ENCODE measurements at places on chromosomes 1 and 21.

DNA sequence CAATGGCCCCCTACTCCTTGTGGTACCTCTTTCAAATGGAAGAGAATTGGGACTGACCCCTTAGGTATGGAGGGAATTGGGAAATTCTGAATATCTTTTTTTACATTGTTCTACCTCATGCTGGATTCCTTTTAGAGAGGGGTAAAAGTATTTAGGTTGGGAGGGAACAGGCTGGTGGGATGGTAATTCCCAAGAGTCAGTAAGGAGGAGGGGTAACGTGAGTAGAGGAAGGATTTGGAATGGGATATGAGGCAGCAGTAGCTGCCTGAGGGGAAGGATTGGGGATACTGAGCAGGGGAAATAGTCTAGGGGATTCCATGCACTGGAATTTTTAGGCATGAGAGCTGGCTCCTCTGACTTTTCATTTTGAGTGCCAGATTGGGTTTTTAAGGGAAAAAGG, 3.8 kb upstream of the AADACL3 start:
- DNase-seq = no peak

- no peak for DNase-seq
Measured at GRCh38 chr1:209341146-209341545, 242.4 kb upstream of the CAMK1G start.

GRCh38 chr1:8512504-8512903, 194.6 kb downstream of the SLC45A1 start:
- no peak for DNase-seq

GRCh38 chr1:29743264-29743663, 506.9 kb downstream of the PTPRU start:
- DNase-seq = no peak

DNA sequence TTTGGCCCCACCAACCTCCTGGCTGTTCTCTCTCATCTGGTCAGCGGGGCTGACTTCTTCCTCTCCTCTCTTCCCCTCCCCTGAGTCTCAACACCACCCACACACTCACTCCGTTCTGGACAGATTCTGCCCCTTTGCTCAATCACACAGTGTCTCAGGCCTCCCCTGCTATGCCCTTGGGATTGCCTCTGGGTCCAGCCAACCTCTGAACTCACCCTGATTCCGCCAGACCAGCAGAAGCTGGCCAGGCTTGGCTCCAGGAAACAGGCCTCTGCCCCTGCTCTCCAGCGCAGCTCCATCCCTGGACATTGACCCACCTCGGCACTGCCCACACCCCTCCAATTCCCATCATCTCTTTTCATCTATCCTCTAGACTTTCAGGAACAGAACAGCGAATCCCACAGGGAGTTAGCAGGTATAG, 22.1 kb downstream of the AHDC1 start:
- DNase-seq = no peak

DNA sequence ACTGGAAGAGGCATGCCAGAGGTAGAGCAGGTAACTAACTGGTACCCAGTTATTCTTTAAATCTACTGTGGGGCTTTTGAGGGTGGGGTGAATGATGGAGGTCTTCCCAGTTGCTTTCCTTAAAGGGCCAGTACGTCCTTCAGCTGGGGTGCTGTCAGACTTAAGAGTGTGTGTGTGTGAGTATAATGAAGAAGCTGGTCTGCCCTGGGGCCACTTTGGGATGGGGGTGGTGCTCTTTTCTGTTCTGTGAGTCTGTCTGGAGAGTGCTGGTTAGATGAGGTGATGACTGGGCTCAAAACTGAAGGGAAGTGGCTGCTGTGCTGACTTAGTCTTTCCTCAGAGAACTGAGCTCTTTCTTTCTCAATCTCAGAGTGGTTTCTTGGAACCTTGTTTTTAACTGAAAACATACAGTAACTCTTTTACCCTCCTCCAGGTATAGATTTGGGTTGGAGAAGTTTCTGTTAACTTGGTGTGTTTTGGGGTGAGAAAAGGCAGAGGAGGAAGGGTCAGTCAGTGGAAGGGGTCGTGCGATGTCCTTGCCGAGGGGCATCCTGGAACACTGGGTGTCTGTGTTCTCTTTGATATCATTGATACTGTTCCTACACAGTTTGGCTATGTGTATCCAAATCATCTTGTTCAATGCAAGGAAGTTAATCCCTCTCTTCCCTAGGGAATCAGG, 746 bp downstream of the MACF1 start:
- DNase-seq = no peak

DNA sequence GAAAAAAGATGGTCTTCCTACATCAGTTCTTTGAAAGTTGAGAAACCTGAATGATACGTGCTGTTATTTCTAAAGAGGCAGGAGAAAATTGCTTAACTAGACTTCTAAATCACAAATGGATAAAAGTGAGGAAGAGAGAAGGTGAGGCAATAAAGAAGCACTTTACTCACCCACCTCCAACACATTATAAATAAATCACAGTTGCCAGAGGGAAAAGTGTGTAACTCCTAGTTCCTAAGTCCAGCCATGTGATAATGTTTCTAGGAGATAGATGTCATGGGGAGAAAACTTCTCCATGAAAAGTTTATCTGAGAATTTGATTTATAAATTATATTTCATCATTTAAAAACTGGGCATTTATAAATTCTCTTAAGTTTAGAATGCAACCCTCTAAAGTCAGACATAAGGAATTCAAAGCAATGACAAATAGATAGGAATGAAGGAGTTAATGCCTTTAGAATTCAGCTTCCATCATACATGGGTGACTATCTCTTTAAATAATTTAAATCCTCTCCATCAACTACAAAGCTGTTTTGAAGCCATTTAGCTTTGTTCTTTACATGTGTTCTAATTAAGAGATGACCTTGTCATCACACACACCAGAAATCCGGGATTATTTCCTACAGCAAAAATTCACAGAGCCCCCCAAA, 60.0 kb downstream of the NRIP1 start:
- no peak for DNase-seq

DNA sequence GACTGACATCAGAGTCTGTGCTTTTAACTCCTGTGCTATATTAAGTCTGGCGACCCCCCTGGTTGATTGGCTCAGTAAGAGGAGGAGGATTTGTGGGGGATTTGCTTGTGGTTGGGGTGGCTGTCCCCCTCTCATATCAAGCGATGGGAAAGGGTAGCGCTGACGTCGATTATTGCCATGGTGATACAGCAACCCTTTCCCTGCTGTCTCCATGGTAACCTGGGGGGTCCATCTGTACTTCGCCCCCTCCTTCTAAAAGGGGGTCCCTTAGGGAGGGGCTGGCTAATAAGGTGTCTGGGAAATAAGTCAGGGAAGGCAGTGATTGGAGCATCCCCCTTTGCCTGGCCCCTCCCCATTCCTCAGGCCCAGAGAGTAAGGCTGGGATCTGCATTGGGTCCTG, 4.7 kb downstream of the FAM229A start:
- no peak for DNase-seq

DNA sequence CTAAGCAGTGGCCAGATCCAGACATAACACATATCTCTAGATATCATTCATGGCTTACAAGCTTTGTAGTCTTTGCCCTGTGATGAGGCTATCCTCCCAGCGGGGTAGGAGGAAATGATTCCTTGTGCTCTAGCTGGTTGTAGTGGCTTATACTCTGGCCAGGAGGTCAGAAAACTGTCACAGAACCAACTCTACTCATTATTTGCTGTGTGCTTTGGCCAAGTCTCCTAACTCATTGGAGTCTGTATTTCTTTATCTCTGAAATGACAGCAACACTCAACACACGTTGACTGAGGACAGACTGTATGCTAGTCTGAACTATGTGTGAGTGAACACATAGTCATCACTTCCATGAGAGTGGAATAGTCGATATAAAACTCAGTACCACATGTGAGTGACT, 116.7 kb upstream of the F3 start:
- no peak for DNase-seq

GRCh38 chr1:26097696-26098095, 13.9 kb upstream of the PDIK1L start:
- DNase-seq = no peak

DNA sequence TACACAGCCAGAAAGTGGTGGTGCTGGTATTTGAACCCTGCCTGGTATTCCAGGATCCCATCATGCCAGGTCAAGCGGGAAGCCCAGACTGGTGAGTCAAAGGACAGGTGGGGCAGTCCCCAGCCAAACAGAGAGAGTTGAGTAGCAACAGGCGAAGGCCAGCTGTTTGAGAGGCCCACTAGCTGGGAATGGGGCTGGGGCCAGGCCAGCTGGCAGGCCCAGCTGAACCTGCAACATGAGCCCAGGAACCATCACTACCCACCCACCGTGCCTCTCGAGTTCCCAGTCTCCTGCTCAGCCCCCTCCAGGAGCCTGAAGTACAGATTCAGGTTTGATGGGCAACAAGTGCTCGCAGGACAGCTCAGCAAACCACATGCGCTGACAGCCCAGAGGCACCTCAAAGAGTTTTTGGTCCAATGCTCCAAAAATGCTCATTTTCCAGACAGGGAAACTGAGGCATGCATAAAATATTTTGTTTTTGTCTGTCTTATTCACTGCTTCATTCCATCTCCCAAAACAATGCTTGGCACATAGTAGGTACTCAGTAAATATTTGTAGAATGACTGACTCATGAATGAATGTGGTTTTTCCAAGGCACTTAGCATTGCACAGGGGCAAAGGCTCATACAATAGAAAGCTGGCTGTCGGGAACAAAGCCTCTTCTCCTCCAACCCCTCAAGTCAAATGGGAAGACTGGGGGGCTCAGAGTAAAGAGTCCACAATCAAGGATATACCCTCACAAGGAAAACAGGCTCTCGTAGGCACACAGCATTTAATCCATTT, 42.5 kb upstream of the CLIC4 start:
- DNase-seq = no peak

DNA sequence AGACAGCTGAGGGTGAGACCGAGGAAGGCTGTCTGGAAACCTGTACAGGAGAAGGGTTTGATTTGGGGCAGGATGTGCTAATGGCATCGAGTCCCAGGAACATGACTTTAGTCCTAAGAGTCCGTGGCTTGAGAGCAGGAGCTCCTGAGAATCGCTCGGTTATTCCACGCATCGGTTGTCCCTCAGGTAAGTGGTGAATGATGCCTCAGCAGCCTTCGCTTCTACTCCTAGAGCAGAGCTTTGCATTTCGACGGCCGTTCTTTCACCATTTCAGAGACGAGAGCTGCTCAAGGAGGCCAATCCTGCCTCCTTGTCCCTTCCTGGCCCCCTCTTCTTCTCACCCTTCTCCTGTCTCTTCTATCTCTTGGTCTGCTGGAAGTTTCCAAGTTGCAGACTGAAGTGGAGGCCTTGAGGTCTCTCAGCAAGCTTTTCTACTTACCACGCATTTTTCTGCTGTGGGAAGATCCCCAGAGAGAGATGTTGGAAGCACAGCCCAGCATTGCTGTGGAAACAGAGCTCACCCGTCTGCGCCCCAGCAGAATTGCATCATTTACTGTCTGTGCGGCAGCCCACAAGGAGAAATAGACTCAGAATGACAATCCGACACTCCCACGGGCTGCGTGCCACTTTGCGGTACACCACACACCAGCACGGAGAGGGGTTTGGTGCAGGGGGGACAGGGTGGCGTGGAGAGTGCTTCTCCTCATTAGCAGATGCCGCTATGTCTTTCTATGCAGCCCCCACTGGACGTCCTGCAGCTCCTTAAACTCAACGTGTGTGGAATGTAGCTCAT, 270.7 kb upstream of the C1orf174 start:
- no peak for DNase-seq

GRCh38 chr1:108816049-108816893, 40.6 kb downstream of the AKNAD1 start:
- DNase-seq = no peak

DNA sequence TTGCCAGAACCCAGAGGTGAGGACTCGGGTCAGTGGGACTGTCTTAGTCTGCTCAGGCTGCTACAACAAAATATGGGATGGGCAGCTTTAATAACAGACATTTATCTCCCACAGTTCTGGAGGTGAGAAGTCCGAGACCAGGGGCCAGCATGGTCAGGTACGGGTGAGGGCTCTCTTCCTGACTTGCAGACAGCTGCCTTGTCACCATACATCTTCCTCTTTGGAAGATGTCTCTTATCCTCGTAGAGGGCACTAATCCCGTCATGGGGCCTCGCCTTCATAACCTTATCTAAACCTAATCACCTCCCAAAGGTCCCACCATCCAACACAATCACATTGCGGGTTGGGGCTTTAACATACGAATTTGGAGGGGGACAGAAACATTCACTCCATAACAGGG, 51.9 kb downstream of the GLUL start:
- DNase-seq = no peak

DNA sequence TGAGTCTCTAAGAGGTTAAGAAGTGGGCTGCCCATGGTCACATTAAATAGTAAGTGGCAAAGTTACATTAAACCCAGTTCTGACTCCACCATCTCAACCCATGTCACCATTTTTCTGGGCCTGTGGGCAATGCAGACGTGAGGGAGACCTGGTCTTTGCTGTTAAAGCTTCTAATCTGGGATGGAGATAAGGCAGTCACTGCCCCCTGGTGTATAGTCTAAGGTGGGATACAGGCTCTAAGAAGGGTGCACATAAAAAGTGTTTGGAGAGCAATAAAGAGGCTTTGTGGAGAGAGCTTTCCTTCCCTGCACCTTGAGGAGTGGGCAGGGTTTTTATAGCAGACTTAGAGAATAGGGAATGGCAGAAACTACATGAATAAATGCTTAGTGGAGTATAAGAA, 141.3 kb downstream of the ROR1 start:
- no peak for DNase-seq

DNA sequence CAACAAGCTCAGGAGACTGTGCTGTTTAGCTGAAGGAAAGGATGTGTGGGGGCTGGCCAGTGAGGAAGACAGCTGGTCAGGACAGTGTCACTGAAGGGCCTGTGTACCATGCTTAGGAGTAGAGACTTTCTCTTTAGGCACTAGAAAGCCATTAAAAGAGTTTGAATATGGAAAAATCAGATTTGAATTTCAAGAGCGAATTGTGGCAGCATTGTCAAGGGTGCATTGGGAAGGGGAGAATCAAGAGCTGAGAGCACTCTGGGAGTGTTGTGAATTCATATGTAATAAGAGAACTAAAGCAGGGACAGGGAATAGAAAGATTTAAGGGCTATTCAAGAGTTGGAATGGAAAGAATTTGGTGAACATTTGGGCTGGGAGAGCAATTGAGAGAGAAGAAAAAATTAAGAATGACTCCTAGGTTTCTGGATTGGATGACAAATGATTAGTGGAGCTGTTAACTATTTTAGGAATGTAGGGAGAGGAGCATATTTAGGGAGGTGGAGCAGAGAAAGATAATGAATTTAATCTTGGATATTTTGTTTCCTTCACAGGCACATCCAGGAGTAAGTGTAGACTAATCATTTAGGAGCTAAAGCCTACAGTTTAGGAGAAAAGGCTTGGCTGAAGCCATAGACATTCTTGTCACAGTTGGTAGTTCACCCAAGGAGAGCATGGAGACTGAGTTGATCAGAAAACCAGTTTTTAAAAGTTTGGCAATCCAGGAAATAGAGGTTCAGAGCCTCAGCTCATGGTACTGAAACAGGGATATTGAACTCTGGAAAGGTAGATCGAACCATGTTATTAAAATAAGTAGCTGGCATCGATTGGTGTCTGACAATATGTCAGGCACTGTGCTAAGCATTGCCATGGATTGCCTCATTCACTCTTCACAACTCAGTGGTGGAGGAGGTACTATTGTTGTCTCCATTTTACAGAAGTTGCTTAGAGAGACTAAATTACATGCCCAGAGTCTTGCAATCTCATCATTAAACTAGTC, 23.1 kb upstream of the TOR3A start:
- DNase-seq = peak; percentile 29

GRCh38 chr1:244035358-244035757, 15.7 kb upstream of the ZBTB18 start:
- DNase-seq = no peak
